ENCODE measurements at places on chromosomes 6 and 20.

DNA sequence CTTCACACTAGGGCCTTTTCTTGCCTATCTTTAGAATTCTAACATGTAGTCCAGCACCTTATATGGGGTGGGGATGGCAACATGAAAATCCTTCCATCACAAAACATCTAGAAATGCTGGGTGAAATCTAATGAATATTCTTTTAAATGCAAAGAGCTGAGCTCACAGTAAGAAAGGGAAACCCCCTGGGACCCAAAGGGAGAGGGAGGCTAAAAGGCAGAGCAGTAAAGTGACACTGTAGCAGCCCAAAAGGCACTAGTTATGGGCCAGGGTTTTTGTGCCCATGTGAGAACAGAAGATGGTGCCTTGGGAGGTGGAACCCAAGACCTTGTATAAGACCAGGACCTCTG, 66.7 kb downstream of the TRAM2 start:
- no peak for DNase-seq

DNA sequence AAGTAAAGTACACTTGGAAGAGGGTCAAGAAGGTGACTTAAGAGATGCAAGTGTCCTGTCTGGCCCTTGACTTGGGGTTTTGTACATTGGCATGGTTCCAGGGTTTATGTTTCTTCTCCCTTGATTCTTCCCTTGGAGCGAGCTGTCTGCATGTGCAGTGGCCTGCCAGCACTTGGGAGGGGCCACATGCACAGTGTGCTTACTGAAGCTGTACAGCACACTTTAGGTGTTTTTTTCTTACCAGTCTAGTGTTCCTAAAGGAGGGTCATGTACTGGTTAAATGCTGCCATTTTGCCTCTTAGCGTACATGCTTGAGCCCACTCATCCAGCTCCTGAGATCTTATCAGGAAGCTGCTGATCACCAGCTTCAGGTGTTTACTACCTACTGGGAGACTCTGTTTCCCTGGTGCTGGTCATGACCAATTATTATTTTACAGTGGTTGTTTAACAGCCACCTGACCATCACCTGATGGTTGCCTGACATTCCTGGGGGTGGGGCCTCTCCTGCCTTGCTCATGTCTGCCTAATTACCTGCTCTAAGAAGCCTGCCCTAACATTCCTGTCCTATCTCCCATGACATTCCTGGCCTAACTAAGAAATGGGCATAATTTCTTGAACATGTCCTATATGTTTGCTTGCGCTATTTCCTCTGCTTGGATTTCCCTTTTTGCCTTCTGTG, 182.9 kb downstream of the MCHR2 start:
- no peak for DNase-seq

DNA sequence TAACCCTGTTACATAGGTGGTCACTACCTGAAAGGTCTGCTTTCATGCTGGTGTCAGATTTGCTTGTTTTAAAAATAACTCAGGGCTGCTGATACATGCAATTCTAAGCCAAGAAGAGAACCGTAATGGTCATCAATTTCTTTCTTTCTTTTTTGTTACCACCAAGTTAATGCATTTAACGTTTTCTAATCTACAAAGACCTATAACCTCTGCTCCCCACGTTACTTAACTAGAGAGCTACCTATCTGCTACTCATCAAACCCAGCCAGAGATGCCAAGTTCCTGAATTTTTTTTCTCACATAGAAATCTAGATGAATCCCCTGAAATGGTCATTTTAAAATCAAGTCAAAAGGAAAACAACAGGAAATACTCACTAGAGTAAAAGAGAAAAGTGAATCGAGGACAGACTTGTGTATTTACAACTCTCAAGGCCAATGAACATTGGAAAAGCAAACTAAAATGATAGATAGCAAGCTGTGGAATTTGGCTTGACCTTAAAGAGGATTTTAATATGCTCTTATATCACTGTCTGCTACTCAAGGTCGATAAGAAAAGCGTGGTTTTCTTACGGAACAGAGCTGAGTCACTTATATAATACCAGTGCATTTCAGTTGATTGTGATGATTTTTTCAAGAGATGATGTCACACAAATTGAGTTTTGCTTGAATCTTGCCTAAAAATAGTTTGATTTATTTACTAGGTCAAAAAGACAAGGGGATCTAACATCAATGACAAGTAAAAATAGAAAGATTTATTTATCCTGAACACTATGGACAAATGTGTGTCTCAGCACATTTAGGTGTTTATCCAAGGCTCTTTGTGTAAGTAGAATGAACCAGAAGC, 67.9 kb downstream of the SGK1 start:
- DNase-seq = no peak

DNA sequence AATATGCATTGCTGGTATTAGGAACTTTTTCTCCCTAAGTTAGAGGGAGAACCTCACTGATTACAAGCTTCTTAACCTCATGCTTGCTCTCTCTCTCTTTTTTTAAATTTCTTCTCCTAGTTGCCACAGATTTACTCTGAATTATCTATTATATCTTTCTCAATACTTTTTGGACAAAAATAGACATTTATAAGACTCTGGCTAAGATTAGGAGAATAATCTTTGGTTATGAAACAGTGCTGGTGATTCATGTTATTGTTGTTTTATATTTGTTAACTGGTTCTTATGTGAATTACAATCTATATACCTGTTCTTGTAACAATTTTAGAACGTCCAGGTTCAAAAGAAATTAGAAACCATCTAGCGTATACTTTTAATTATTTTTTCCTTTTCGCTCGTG, 187.8 kb downstream of the OGFRL1 start:
- DNase-seq = no peak

DNA sequence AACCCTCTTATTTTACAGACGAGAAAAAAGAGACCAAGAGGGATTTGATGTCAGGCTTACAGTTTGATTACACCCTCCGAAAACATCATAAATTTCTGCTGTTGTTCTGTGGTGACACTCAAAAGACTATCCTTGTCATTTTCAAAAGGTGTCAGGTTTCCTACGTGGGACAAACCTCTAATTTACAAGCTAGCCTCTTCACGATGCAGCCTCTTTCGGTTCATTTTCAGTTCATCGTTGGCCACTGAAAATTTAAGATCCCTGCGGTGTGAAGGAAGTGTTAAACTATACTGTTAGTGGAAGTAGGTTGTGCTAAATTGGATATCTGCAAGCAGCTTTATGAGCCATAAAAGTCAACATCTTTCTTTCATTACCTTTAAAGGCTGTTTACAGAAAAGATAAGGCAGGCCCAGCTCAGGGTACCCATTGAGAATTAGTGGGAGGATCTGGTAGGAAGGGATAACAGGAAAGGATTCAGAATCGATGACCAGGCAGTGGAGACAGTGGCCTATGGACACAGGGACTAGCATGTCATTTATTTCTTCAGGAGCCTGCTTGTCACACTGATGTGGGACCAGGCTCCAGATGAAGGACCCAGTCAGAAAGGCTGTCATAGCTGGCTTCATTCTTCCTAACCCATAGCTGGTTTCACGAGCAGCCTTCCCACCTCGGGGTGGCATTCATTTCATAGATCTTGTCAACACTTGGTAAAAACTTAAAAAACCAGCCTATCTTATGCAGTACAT, 329.1 kb upstream of the SOX4 start:
- DNase-seq = no peak

- no peak for DNase-seq
Observed at GRCh38 chr6:24394780-24395437, 7.8 kb upstream of the MRS2 start.

DNA sequence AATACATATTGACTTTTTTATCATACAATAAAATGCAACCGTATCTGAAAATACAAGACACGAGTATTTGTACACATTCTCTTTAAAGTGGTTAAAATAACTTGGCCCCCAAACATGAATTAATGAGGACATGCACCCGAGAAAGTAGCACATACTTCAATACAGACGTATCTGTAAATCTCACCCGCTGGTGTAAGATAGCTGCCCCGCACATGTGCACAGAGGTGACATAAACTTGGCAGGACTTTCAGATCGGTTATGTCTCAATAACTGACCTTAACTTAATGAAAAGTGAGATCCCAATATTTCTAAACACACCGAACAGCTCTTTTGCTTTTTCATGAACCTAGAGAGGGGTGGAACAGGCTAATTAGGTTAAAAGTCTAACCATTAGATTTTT, 91.5 kb upstream of the RPS6KA2 start:
- no peak for DNase-seq

DNA sequence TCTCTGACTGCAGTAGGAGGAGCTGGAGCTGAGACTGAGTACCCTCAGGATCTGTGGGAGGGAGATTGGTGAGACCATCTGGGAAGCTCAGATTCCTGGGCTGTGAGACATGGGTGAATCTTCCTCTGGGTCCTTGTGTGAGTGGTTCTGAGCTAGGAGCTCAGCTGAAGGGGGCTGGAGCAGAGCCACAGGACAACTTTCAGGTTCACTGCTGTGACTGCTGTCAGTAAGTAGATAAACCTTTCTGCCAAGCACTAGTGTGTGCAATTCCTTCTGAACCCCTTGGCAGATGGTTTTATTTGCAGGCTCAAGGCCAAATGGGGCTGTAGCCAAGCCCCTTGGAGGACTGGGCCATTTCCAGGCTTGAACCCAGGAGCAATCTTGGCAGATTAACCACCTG, 49.6 kb upstream of the SNAP91 start:
- DNase-seq = no peak

DNA sequence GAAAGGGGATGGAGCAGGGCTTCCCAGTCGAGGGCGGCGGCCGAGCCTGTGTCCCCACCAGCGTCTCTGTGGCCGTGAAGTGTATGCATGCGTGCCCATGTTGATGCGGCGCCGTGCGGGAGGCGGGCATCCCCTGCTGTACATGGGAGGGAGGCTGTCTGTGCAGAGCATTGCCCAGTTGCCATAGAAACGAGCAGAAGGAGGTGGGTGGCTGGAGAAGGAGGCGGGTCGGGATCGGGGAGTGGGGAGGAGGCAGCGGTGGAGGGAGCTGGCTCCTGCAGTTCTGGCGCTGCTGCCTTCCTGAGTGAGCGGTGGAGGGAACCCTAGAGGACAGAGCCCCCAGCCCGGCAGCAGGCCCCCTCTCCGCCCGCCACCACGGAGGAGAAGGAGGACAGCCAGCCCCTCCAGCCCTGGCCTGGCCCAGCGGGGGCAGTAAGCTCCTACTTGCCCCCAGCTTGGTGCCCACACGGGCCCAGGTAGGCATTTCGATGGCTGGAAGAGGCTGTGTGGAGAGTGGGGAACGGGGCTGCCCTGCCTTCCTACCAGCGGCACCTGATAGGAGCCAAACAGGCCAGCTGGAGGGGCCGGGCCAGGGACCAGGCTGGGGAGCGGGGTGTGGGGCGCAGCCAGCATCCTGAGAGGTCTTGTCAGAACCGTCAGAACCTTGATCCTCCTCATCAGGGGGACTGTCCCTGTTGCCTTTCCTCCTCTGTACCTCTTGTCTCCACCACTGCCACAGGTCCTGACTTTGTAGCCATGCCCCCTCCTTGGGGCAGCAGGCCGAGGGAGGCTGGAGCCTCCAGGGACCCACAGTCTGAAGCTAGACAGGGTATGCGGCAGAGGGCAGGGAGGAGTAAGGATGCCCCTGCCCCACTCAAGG, 41.3 kb downstream of the SPDEF start:
- DNase-seq = no peak

DNA sequence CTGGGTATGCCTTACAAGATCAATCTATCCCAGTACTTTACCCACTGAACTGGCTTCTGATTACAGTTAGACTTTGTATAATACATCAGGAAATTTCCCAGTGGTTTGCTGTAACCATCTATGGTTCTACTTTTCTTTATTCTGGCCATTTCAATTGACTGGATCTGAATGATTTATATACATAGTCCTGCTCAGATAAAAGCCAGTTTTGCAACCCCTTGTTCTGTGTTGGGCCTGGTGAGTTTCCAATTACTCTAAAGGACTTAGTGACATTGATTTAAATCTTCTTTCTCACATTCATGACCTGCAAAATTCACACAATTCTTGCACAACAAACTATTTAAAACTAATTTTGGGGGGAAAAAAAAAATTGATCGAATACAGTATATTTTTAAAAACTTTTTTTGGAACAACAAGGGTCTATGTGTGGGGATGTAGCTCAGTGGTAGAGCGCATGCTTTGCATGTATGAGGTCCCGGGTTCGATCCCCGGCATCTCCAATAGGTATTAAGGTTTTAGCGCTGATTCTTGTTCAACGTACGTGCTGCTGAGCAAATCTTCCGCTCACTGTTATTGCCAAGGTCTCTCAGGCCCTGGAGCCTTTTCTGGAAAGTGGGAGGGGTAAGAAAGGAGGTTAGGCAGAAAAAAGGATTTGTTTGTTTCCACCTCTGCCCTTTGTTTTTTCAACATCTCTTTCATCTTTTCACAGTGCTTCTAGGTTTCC, 117.5 kb downstream of the GPX5 start:
- DNase-seq = peak; percentile 35

- no peak for DNase-seq
Observed at GRCh38 chr6:31749301-31750036, 9.7 kb downstream of the MSH5 start.

DNA sequence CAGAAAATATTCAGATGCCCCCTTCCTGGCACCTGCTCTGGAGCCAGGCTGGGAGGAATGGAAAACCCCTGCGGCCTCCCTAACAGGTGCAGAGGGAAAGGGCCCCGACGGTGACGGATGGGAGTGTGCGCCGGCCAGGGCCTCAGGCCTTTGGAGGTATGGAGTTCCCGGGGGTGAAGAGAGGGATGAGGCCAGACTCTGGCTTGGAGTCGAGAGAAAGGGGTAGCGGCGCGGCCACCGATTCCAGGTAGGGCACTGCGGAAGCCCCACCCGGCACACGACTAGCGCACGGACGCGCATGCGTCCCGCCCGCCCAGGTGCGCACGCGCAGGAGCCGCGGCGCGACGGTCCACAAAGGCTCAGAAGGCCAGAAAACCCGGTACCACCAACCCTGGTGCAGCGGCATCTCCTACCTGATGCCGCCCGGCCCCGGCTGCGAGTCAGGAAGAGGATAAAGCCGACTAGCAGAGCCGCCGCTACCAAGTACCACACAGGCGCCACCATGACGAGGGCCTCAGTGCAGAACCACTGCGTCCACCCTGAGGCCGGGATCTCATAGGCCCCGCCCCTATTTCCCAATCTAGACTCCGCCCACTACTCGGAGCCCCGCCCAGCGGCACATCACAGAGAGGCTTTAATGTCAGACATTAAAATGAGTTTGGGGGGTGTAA, at the start of gene DDRGK1:
TSS of gene DDRGK1 (minus strand) at position 559 of the 671 bp plus-strand sequence. CDS start at position 504, 55 bp downstream.
- peak; percentile 88 for DNase-seq

DNA sequence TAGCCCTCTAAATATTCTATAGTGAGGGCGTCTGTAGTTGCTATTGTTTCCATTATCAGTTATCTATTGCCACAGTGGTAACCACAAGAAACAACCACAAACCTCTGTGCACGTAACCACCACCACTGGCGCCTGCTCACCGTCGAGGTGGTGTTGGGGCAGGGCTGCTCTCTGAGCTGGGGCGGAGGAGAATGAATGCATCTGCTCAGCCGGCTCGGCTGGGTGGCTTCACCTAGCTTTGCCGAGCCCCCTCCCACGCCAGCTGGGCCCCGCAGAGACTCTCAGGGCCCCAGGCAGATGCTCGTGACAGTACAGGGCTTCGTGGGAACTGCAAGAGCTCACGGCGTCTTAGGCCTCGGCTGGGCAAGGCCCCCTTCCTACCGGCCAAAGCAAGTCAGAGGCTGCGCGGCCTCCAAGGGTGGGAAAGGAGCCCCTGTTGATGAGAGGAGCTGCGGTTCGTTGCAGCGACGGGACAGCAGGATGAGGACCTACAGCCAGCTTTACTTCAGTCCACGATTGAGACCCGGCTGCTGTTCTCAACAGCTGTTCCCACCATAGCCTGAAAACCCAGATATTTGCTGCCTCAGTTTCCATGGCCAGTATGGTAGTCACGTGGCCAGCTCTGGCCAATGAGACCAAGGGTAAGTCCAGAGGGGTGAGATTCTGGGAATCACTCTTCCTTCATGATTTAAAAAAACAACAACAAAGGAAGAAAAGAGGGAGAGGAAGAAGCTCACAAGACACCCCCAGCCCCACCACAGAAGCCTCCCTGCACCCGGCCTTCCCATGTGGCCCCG, 120.2 kb upstream of the AFDN start:
- DNase-seq = peak; percentile 51
